Mesothelial cell of epicardium (in vitro differentiated cells): ENCODE measurements at places on chromosomes 1 and 21. TPM values are rescaled to one million over a fixed set of nuclear protein-coding genes. Genes with fewer than 3 reads are reported as not detected.

DNA sequence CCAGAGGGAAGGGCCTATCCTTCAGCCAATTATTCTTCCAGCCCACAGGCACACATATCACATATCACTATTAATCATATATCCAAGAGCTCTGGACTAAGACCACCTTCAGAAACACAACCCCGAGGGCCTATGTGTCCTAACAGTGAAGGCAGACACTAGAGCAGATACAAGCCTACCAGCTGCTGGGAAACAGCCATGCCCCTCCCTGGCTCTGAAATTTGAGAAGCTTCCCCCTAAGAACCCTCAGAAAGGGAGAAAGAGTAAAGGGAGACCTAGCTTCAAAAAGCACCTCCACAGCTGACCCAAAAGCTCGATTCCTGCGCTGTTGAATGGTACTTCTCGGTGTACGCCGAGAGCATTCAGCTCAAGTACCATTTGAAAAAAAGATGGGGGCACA, 17.4 kb downstream of the CNN3 start:
- H3K36me3 ChIP-seq = peaks cover 23% of the 10 kb centered on the region
- no peak for DNase-seq
- peak overlapping the region; percentile 80 for H3K27ac ChIP-seq
- H3K4me3 ChIP-seq = no peak overlapping the region
- H3K4me1 ChIP-seq = peaks cover 57% of the 10 kb centered on the region

DNA sequence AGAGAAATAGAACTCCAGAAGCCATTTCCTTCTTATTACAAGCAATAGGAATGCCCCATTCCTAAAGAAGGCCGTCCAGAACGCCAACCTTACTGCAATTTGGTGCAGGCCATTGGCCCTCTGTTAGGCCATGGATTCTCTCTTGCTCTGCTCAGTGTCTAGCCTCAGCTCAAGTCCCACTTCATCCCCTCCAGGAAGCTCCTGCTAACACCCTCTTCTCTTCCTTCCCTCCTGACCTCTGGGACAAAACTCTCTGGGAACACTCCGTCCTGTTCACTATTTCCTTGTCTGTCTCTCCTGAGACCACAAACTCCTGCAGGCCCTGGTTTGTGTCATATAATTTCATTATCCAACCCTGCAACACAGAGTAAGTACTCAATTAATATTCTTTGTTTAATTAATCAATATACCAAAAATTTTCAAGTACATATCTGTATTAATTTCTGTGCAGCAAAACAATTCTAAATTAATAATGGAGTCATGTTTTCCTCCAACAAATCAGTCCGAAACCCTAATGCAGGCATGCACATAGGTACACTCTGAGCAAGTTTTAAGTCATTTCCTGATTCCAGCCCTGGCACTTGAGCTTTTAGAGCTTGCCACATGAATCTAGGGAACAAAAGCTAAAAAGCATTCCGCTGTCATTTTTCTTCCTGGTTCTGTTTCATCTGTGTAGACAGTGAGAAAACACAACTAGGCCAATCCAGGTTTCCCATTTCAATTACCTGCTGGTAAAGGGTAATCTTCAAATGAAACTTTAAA, 245.3 kb downstream of the SETD4 start:
- H3K36me3 ChIP-seq = no peaks in the 10 kb centered on the region
- DNase-seq = no peak
- peaks cover 13% of the 10 kb centered on the region for H3K4me1 ChIP-seq
- no peak overlapping the region for H3K4me3 ChIP-seq
- H3K27ac ChIP-seq = peak overlapping the region; percentile 73

Gene WNT9A
- total RNA-seq = 3.9 to 4.5 TPM (median 4.3 TPM) in 3 replicates

Gene ATP1A2
- 0.54 to 0.76 TPM (median 0.64 TPM) in 3 replicates for total RNA-seq

Gene F5
- 32.2 to 43.5 TPM (median 38.6 TPM) in 3 replicates for total RNA-seq
